ENCODE measurements at places on chromosomes 7 and 10. TPM values are rescaled to one million over a fixed set of nuclear protein-coding genes. Genes with fewer than 3 reads are reported as not detected.

DNA sequence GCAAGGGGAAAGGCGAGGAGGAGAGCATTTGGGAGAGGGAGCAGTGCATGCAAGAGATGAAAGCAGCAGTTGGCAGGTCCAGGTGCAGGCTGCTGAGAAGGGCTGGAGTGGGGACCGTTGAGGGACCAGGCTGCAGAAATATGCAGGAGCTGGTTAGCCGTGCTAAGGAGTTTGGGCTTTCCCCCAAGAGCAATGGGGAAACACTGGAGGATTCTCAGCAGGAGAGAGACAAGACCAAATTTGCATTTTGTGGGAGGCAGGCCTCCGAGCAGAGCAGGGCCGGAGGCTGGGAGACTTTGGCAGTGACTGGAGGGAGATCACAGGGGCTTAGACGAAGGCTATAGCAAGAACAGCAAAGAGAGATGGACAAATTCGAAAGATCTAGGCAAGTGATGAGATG lies 11.8 kb downstream of the BTBD16 start:
- H3K27ac ChIP-seq, result no peak overlapping the region
- no peaks in the 10 kb centered on the region for H3K36me3 ChIP-seq
- no peak for DNase-seq
- H3K4me3 ChIP-seq, result no peak overlapping the region
- no peaks in the 10 kb centered on the region for H3K4me1 ChIP-seq

- peak overlapping the region; percentile 80 for H3K27ac ChIP-seq
- H3K36me3 ChIP-seq, result no peaks in the 10 kb centered on the region
- DNase-seq, result peak; percentile 96
- no peaks in the 10 kb centered on the region for H3K27me3 ChIP-seq
- peaks cover 13% of the 10 kb centered on the region for H3K4me1 ChIP-seq
- no peak overlapping the region for H3K4me3 ChIP-seq
Measured at GRCh38 chr7:140541513-140542227, 62.4 kb upstream of the MKRN1 start.

DNA sequence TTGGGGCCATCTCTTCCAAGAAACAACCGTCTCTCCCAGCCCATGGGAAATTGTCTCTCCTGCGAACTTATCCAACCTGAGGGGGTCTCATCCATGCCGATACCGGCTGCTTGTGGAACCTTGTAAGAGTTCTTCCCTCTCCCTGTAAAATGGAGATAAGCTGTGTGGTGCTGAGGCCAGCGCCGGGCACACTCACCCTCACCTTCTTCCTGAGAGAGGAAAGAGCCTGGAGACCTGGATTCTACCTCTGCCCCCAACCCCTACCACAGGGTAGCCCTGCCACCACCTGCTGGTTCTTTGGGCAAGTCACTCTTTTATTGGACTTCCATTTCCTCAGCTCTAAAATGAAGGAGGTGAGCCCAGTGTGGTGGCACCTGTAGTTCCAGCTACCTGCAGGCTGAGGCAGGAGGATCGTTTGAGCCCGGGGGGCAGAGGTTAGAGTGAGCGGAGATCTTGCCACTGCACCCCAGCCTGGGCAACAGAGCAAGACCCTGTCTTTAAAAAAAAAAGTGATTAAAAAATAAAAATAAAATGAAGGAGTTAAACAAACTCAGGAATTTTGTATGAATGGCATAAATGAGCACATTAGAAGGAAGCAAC lies 38.4 kb upstream of the PSAP start:
- no peak for DNase-seq
- peak overlapping the region; percentile 33 for H3K4me3 ChIP-seq
- H3K27me3 ChIP-seq, result peaks cover 30% of the 10 kb centered on the region
- H3K27ac ChIP-seq, result no peak overlapping the region

Gene MRC1
- total RNA-seq, result 0.03 TPM

Gene OR6B1
- total RNA-seq, result not detected

Gene HMX3
- total RNA-seq, result not detected

Gene PAX4
- not detected for total RNA-seq

GRCh38 chr7:127726476-127726875 lies 74.5 kb downstream of the SND1 start:
- H3K36me3 ChIP-seq, result no peaks in the 10 kb centered on the region
- no peak overlapping the region for H3K27ac ChIP-seq
- peaks cover 15% of the 10 kb centered on the region for H3K4me1 ChIP-seq
- no peak overlapping the region for H3K4me3 ChIP-seq

GRCh38 chr10:129030996-129031843 lies 435.8 kb upstream of the MGMT start:
- H3K27ac ChIP-seq, result no peak overlapping the region
- DNase-seq, result peak; percentile 75
- H3K27me3 ChIP-seq, result peaks cover 9% of the 10 kb centered on the region

Gene ZMIZ1
- 78.8 TPM for total RNA-seq

DNA sequence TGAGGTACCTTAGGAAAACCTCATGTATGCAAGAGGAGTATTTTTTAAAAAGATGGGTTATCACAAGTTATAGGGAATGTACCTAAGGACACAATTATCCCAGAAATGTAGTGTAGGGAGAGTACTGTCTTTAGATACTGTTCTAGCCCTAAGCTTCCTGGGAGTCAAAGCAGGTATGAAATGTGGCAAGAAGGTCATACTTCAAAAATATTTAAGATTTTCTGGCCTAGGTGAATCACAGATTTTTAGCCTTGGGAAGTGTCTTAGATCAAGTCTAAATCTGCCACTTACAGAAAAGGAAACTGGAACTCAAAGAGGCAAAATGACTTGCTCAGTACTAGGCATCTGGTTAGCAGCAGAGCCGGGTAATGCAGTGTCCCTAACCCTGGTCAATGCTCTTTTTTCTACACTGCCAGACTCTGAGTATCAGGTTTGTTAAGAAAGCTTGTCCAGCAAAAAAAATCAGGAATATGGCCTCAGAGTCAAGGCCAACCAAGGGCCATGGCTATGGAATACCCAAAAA lies 13.9 kb downstream of the PIK3AP1 start:
- no peaks in the 10 kb centered on the region for H3K4me1 ChIP-seq
- no peak for DNase-seq
- H3K27me3 ChIP-seq, result no peaks in the 10 kb centered on the region

Gene HECW1
- total RNA-seq, result 0.39 TPM

DNA sequence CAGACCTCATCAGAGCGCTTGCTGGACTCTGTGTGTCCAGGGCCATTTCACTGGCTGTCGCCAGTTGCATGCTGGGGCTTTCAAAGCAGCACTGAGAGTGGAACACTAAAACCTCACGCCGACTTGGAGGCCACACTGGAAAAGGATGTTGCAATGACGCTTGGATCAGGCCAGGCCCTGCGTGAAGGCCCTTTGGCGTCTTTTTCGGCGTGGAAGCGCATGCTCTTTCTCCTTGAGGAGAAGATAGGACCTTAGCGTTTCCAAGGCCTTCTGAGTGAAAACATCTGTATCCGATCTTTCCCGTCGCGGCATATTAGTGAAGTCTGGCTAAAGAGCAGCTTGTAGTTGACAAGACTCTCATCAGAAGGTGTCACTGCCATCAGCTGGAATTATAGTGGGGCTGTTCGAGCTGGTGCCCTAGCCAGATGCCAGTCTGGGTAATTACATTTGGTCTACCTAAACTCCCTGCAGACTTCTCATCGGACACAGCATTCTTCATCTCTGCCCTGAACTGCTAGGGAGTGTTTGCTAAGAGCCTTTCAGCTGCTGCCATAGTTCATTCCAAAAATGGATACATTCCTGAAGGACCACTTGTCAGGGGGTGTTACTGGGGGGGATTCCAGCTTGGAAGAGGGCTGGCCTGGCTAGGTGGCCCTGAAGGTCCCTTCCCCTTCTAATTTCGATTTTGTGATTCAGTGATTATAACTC lies 167.7 kb upstream of the TCF7L2 start:
- H3K27ac ChIP-seq, result peak overlapping the region; percentile 90
- no peak overlapping the region for H3K4me3 ChIP-seq
- H3K27me3 ChIP-seq, result no peaks in the 10 kb centered on the region
- H3K36me3 ChIP-seq, result no peaks in the 10 kb centered on the region
- H3K4me1 ChIP-seq, result peaks cover 45% of the 10 kb centered on the region
- peak; percentile 49 for DNase-seq

DNA sequence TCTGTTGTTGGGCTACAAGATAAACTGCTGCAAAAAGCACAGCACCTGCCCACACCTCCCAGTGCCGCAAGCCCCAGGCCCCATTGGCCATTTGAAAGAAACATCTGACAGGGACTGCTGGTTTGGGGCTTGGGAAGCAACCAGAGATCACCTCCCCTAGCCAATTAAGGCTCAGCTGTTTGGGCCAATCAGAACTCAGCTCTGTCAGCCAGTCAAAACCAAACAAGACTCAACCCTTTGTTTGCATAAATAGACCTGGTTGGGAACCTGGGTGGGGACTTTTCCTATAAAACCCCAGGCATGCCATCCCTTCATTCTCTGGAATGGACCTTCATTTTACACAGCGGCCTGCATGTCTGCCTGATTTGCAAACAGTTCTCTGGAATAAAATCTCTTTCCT lies 17.2 kb upstream of the NME8 start:
- no peaks in the 10 kb centered on the region for H3K27me3 ChIP-seq
- H3K4me1 ChIP-seq, result no peaks in the 10 kb centered on the region
- no peak overlapping the region for H3K27ac ChIP-seq
- DNase-seq, result no peak
- H3K36me3 ChIP-seq, result no peaks in the 10 kb centered on the region
- H3K4me3 ChIP-seq, result no peak overlapping the region

DNA sequence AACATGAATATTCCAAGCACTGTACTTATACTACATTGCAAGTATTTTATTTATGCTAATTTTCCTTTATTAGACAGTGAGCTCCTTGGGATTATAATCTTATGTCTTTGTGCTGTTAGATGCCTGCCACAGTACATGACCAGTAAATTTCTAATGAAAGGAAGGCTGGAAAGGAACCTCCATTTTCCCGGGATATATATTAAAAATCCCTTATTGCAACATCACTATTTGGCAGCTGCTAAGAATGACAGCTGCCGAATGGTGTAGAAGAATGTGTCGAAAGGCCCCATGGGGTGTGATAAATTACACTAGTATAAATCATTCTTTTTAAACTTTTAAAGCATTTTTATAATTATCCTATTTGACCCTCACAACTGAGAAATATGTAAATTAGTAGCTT lies 59.1 kb downstream of the TFAM start:
- H3K4me3 ChIP-seq, result no peak overlapping the region
- peak overlapping the region; percentile 66 for H3K27ac ChIP-seq
- peaks cover 15% of the 10 kb centered on the region for H3K4me1 ChIP-seq
- no peaks in the 10 kb centered on the region for H3K36me3 ChIP-seq

Gene NOM1
- total RNA-seq, result 9.9 TPM

DNA sequence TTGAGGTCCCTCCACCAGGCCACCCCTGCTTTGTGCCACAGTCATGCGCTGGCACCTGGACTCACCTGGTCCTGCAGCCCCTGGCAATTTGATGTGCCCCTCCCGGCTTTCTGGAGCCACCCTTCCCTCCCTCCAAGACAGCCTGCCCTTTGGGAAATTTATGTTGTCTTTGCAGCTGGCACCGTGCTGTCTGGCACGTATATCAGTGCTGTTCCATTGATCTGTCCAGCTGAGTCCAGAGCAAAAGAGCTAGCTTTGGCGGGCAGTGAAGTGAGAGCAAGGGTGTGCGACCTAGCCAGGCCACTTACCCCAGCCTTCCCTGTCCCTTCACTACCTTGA lies 5.7 kb downstream of the RARRES2 start:
- no peak overlapping the region for H3K4me3 ChIP-seq
- H3K4me1 ChIP-seq, result peaks cover 4% of the 10 kb centered on the region
- no peak for DNase-seq
- no peaks in the 10 kb centered on the region for H3K36me3 ChIP-seq
- peaks cover 8% of the 10 kb centered on the region for H3K27me3 ChIP-seq

Gene DNAJC30
- 9.9 TPM for total RNA-seq

DNA sequence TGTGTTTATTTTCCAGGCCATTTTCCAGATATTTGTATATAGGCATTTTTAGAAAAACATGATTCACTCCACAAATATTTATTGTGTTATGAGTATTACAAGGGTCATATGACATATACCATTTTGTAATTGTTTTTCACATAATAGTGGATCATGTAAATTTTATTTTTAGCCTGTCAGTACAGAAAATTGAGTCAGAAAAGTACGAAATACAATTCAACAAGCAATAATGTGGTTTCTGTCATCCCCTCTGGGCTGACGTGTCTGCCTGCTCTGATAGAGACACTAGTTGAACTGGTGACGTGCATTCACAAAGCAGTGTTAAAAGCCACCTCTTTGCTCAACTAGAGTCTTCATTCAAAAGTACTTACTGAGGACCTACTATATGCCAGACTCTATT lies 97.9 kb upstream of the STEAP1B start:
- no peaks in the 10 kb centered on the region for H3K27me3 ChIP-seq
- H3K27ac ChIP-seq, result no peak overlapping the region
- no peaks in the 10 kb centered on the region for H3K4me1 ChIP-seq
- no peak overlapping the region for H3K4me3 ChIP-seq
- DNase-seq, result no peak

Gene ADCY1
- total RNA-seq, result 22.9 TPM

- H3K4me1 ChIP-seq, result no peaks in the 10 kb centered on the region
- no peaks in the 10 kb centered on the region for H3K36me3 ChIP-seq
- no peak overlapping the region for H3K27ac ChIP-seq
- H3K4me3 ChIP-seq, result no peak overlapping the region
Measured at GRCh38 chr10:92830478-92831389, 17.6 kb upstream of the EXOC6 start.

DNA sequence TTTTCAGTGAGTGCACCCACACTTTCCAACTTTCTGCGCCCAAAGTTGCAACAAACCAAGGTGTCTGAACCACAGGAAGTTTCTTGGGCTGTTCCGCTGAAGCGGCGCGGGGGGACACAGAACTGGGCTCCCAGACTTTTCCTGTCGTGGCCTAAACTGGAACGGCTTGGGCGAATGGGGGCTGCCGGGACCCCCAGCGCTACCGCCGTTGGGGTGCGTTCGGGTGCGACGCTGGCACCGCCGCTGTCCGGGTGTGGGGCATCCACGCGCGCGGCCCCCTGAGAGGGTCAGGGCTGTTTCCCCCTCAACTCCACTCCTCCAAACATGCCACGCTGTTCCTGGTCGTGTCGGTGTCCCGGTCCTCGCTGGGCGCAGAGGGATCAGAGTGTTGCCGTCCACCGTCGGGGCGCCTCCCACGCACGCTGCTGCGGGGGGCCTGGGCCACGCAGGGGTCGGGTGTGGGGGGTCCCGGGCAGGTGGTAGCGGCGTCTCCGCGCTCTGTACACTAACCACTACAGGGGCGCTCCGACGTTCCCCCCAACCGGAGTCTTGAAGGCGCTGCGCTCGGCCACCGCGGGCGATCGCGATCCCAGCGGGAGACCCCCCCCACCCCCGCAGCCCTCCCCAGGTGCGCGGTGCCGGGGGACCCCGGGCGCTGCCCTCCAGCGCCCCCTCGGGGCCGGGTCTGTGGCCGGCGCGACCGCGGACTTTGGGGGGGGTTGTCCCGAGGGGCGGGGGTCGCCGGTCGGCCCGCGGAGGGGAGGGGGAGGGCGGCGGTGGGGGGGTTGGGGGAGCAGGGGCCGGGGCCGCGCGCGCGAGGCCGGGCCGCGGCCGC lies 2.2 kb upstream of the CUX1 start:
- peaks cover 8% of the 10 kb centered on the region for H3K27me3 ChIP-seq
- H3K27ac ChIP-seq, result no peak overlapping the region
- H3K36me3 ChIP-seq, result no peaks in the 10 kb centered on the region
- H3K4me1 ChIP-seq, result peaks cover 34% of the 10 kb centered on the region
- peak; percentile 76 for DNase-seq
- H3K4me3 ChIP-seq, result peak overlapping the region; percentile 68

Gene OR2A25
- total RNA-seq, result not detected

Gene ASL
- total RNA-seq, result 17.9 TPM

GRCh38 chr10:12509016-12509793 lies 159.9 kb downstream of the CAMK1D start:
- no peak overlapping the region for H3K27ac ChIP-seq
- H3K27me3 ChIP-seq, result no peaks in the 10 kb centered on the region
- no peaks in the 10 kb centered on the region for H3K4me1 ChIP-seq
- no peak overlapping the region for H3K4me3 ChIP-seq

Data from cardiac muscle cell (in vitro differentiated cells and primary cell).